ENCODE measurements at places on chromosomes 11 and 22.

GRCh38 chr11:14275076-14275475 lies 83.9 kb downstream of the RRAS2 start:
- DNase-seq, result no peak

GRCh38 chr11:65426839-65427690 lies 4.5 kb downstream of the NEAT1 start:
- no peak for DNase-seq

DNA sequence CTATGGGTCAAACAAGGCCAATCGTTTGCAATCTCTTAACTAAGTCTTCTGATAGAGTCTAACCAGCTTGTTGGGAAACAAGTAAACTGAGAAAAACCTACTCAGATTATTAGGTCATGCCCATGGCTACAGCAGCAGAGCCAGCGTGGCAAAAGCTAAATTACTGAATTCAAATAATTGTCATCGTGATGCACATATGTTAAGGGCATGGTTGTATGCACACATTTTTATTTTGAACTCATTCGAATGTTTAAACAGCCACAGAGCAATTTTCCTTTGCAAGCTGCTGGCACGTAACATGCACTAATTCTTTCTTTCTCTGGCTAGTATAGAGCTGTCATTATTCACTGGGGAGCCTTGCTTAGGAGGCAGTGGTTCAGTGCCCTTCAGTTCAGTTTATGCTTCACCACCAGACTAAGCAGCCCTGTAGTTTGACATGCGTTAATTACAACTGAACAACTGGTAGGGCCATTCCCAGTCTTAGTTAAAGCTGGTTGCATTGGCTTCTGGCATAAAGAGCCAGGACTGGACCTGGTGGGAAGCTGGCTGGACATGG lies 396.4 kb downstream of the METTL15 start:
- DNase-seq, result no peak

GRCh38 chr22:21014726-21015465 lies at the start of gene P2RX6:
P2RX6 (plus strand) TSS chr22:21015165; CDS start chr22:21015175, 10 bp downstream.
- no peak for DNase-seq

GRCh38 chr22:39666926-39667325 lies 96.4 kb downstream of the CACNA1I start:
- DNase-seq, result no peak

DNA sequence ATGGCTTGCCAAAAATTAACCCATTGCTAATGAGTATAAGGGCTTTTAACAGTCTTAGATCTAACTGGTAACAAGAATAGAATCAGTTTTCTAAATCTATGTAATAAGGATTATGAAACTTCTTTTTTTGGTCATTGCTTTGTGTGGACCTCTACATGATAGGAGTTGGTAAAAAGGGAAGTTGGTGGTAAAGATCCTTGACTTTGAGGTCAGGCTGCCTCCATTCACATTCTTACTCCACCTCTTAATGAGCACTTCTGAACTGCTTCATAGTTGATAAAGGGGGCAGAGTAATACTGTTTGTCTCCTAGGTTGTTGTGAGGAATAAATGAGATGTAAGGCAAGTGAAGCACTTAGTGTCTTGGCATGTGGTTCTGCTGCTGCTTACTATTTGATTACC lies 10.6 kb downstream of the EIF3M start:
- no peak for DNase-seq

- no peak for DNase-seq
These were observed 523.6 kb downstream of the NTM start for GRCh38 chr11:131893988-131894387.

DNA sequence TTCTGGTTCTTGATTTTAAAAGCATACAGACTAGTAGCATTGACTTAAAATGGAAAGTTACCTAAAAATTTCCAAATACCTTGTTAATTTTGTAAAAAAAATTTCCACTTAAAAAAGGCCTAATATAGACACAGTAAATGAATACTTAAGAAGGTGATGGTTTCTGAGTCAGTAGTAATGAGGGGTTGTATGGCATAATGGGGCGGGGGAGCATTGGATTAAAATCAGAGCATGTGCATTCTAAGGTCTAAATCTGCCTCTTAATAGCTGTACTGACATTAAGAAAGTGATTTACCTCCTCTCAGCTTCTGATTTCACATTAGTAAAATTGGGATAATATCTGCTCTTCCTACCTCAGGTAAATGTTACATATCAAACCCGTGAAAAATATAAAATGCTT lies 446.5 kb downstream of the AASDHPPT start:
- no peak for DNase-seq

GRCh38 chr22:26287382-26288225 lies 118.3 kb downstream of the SEZ6L start:
- DNase-seq, result no peak

- DNase-seq, result no peak
These were observed 305.8 kb downstream of the TTC28 start for GRCh38 chr22:28373831-28374230.

DNA sequence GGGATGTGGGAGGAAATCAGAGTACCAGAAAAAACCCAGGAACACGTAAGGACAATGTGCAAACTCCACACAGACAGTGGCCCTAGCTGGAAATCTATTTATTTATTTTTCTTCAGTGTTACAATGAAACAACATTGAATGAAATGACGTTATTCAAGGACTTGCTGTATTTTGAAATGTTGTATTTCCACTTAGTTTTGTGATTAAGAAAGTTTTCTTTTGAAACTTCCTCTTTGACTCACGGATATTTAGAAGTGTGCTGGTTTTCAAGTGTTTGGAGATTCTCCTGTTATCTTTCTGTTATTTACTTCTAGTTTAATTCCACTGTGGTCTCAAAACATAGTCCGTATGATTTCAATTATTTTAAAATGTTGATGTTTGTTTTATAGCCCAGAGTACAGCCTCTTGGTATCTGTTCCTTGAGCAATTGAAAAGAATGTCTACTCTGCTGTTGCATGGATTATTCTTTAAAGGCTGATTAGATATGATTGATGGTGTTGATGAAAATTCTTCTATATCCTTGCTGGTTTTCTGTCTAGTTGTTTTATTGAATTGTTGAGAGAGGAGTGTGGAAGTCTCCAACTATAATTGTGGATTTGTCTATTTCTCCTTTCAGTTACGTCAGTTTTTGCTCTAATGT lies 141.0 kb downstream of the ARHGAP20 start:
- no peak for DNase-seq

GRCh38 chr11:131993246-131993645 lies 622.8 kb downstream of the NTM start:
- no peak for DNase-seq

DNA sequence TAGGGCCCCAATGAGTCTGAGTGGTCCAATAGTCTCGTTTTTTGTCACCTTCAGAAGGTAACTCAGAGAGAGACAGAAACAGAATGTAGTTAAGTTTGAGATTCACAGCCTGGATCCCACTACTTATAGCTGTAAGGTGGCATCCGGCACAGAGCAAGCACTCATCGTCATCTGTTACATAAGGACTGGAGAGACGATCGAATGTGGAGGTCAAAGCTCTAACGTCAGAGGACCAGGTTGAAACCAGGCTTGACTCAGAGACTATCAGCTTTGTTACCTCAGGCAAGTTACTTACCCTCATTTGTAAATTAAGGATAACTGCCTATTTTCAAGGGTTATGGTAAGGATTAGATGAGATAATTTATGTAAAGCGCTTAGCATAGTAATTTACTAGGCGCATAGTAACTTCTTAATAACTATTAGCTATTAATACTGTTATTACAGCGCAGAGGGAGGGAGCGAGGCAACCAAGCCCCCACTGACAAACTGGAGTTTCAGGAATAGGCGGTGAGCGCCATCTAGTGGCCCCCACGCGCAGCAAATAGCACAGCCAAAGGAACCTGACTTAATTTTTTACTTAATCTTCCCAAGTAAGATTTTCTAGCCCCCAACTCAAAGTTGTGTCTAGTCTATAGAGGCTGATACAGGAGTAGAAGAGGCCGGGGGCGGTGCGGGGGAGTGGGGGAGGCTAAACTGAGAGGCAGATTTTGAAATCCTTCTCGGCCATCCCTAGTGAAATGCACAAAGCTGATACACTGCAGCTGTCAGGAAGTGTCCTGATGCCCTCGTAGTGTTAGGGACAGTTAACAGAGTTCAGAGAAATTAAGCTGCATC lies 29.0 kb upstream of the API5 start:
- no peak for DNase-seq

- no peak for DNase-seq
These were observed 21.0 kb upstream of the GDPD4 start for GRCh38 chr11:77322506-77322905.

DNA sequence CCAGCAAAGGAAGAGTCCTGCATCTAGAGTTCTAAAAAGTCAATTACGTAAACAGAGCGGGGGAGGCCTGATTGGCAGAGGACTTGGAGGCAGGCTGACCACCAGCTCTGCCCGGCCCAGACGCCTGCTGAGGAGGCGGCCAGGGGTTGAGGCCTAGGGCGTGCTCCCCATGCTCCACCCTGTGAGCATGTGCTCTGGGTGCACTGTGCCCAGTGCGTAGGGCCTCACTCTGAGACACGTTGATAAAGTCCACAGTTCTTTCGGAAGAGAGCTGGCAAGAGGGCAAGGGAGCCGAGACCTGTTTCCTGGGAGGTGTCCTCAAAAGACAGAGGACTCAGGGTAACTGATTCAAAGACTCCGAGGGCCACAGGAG lies 25.2 kb downstream of the GRIK4 start:
- DNase-seq, result no peak

Measured in T-helper 22 cell (primary cell).